B cell (primary cell): ENCODE measurements at places on chromosomes 7 and 10. TPM values are rescaled to one million over a fixed set of nuclear protein-coding genes. Genes with fewer than 3 reads are reported as not detected.

MPLKIP gene
- total RNA-seq = 31.4 and 34.1 TPM in 2 replicates

OPN1SW gene
- not detected in 2 replicates for total RNA-seq

SYT15B gene
- total RNA-seq = not detected in 2 replicates

SYT15 gene
- 0.94 and 1.1 TPM in 2 replicates for total RNA-seq

MKI67 gene
- total RNA-seq = 0.47 and 0.58 TPM in 2 replicates

LEP gene
- not detected in 2 replicates for total RNA-seq

AFAP1L2 gene
- total RNA-seq = 3.8 and 4.9 TPM in 2 replicates

NEUROG3 gene
- total RNA-seq = not detected in 2 replicates
